ENCODE measurements at places on chromosomes 5 and 9. TPM values are rescaled to one million over a fixed set of nuclear protein-coding genes. Genes with fewer than 3 reads are reported as not detected.

GRCh38 chr9:113653746-113654604 is 190.4 kb downstream of the RGS3 start:
- DNase-seq: no peak

GRCh38 chr9:8895861-8896224 is 1096.3 kb upstream of the DMAC1 start:
- DNase-seq: peak; percentile 20

DNA sequence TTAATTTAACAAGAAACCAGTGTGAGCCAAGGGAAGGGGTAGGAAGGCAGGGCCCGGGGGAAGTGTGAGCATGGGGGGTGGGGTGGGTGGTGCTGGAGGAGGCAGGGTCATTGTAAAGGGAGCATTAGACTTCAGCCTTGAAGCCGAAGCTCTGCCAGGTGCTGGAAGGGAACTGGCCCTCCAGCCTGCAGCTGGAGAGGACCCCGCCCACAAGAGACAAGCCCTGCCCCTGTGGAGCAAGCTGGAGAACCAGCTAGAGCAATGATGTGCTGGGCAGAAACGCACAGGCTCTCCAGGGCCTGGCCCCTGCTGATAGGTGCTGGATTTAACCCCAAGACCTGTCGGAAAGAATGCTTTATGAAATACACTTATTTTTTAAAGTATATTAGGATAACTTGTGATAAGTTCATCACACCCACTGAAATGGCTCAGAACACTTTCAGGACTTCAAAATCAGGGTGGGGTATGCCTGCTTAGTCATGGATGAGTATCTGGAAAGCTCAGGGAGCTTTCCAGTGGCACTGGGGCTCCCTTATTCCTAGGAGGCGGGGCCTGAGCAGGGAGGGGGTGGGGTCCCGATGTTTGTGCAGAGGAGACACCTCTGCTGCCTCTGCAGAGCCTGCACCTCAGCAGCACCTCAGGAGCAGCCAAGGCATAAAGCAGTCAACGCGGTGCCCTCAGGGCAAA is 27.1 kb downstream of the UBE2QL1 start:
- no peak for DNase-seq

DNA sequence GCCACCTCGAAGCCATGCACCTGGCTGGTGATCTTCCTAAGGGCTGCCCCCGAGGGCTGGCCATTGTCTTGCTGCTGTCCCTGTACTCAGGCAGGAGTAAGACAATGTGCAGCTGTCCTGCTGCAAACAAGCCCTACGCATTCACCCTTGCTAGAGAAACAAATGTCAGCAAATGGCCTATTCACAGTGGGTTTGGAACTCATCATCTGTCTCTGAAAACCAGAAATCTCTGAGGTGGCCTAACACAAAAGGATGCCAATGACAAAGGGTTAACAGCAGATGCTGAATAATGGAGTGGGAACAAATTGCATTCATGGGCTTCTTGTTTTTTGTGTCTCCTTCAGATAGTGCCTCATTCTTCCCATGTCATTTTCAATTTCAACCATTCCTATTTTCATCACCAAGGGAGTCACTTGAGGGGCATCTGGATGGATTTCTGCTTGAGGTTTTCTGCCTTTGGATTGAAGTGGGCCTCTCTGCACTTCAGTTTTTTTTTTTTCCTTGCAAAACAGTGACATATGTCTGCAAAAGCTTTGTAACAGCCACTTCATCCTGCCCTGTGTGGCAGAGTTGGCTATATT is 261.6 kb upstream of the VLDLR start:
- no peak for DNase-seq

DNA sequence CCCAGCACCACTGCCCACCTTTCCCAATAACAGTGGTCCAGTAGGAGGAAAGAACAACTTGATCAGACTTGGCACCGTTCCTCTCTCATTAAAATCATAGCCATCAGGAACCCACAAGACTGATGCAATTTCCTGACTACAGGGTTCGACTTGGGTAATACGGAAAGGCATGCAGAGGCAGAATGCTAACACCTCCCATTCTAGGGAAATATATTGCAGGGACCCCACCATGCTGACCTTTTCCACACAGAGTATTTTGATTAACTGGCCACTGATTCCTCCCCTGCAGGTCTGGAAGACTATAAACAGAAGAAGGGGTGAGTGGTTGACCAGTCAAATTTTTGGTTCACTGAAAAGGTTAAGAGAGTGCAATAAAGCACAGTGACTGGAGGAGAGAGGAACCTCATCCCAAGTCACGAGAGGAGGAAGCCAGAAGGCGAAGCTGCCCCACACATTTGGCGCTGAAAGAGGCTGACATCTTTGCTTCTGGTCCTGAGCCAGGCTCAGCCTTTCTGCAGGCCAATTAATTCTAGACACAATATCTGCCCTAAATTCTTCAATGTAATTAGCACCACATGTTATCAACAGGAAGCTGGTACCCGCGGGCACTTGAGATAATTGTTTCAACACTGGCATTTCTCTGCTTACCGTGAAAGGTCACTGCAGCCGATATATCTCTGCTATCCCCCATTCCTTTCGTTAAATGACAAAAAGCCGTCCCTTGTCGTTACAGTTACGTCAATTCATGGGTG is 64.7 kb upstream of the SPOCK1 start:
- DNase-seq: peak; percentile 93

DNA sequence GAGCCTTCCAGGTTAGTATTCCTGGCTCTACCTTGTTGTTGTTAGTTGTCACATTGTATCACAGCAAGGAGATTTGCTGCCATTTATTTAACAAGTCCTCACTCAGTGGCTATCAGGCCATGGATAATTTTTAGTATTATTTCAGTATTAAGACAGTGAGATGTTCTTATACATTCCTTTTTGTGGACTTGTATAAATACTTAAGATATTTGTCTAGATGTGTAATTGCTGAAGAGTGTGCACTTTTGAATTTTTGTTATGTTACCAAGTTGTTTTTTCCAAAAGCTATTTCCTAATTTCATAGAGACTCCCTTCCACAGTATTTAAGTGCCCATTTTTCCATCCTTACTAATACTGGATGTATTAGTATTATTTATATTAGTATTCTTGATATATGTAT is 22.0 kb downstream of the SLC36A1 start:
- DNase-seq: peak; percentile 56

- peak; percentile 5 for DNase-seq
Measured at GRCh38 chr5:153439130-153439529, 51.3 kb upstream of the GRIA1 start.

GRCh38 chr5:86838083-86838482 is 220.3 kb downstream of the COX7C start:
- DNase-seq: no peak

Gene BARHL1
- total RNA-seq: not detected

Data from GM23248 (cell line).